Aorta (tissue), 5 donors: ENCODE measurements at places on chromosomes 1 and 21. TPM values are rescaled to one million over a fixed set of nuclear protein-coding genes. Genes with fewer than 3 reads are reported as not detected.

GRCh38 chr1:177287270-177287669 is 116.5 kb downstream of the BRINP2 start:
- no peaks in the 10 kb centered on the region for H3K36me3 ChIP-seq
- DNase-seq, result no peak
- no peaks in the 10 kb centered on the region for H3K4me1 ChIP-seq
- H3K4me3 ChIP-seq, result no peak overlapping the region
- no peak overlapping the region for H3K27ac ChIP-seq

- H3K4me3 ChIP-seq, result no peak overlapping the region
- no peaks in the 10 kb centered on the region for H3K36me3 ChIP-seq
- H3K27me3 ChIP-seq, result no peaks in the 10 kb centered on the region
- H3K4me1 ChIP-seq, result no peaks in the 10 kb centered on the region
- DNase-seq, result no peak
- H3K27ac ChIP-seq, result no peak overlapping the region
Measured at GRCh38 chr1:52111492-52111891, 30.4 kb upstream of the ZFYVE9 start.

DNA sequence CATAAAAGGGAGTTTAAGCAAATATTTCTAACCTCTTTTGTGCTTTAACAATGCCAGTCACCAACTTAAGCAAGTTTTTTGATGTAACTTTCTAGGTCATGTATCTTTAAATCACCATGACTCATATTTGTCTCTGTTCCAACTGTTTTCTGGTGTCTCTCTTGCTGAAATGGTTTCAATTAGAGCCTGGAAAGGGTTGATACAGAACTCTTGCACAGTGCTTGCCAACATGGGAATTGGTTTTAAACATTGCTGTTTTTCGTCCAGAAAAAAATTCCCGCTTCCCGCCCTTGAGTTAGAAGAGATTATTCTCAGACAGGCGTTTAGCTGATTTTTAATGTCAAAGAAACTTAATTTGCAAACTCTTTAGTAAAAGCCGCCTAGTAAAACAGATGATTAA is 46.4 kb upstream of the SLC22A15 start:
- H3K4me3 ChIP-seq, result no peak overlapping the region
- no peaks in the 10 kb centered on the region for H3K27me3 ChIP-seq
- H3K4me1 ChIP-seq, result no peaks in the 10 kb centered on the region
- no peak overlapping the region for H3K27ac ChIP-seq
- no peak for DNase-seq

GRCh38 chr1:28194326-28195035 is 18.0 kb upstream of the PTAFR start:
- no peak overlapping the region for H3K27ac ChIP-seq
- no peaks in the 10 kb centered on the region for H3K36me3 ChIP-seq
- no peak for DNase-seq
- no peaks in the 10 kb centered on the region for H3K27me3 ChIP-seq
- no peaks in the 10 kb centered on the region for H3K4me1 ChIP-seq

DNA sequence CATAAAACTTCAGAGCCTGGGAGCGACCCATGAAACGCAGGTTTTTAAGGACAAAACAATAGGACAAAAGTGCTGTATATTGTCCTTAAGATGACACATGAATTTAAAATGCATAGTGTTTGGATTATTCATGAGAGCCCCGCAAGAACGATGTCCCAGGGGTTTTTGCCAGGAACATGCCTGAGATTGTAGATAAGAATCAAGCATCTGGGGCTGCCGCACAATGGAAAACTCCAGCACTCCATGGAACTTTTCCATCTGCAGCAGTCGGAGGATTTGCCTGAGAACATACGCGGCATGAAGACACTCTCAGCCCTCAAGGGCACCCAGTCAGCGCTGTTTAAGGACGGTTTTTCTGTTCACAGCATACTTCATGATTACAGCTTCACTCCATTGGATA is 5.3 kb upstream of the ERG start:
- H3K36me3 ChIP-seq, result no peaks in the 10 kb centered on the region
- peak overlapping the region; percentile 54 for H3K4me3 ChIP-seq
- DNase-seq, result peak; percentile 71
- H3K27me3 ChIP-seq, result no peaks in the 10 kb centered on the region
- peak overlapping the region; percentile 44 for H3K27ac ChIP-seq

DNA sequence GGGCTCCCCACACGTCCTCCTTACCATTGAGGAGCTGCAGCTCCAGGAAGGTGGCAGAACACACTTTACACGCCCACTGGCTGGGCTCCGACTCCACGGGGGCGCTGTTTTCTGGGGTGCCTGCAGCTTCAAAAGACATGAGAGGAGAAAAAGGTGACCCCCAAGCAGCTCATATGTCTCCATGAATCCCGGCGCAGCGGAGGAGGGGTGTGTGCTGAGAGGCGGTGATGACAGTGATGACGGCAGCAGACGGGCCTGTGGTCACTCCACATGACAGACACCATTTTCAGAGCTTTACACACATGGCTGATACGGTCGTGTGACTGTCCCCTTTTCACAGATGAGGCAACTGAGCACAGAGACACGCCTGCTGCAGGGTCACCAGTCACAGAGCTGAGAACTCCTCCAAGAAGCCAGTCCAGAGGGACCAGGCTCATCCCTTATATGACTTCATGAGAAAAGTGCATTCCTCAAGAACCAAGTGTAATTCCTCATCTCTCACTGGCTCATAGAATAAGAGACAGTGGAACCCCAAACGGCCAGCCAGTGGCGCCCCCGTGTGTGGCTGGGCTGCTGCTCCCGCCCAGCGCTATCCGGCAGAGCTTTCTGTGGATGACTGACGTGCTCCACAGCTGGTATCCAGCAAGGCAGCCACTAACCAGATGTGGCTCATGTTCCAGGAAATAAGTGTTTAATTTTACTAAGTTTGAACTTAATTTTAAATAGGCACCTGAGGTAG is 31.9 kb downstream of the PRDM15 start:
- H3K27ac ChIP-seq, result no peak overlapping the region
- no peak for DNase-seq
- H3K4me1 ChIP-seq, result no peaks in the 10 kb centered on the region
- no peak overlapping the region for H3K4me3 ChIP-seq

DNA sequence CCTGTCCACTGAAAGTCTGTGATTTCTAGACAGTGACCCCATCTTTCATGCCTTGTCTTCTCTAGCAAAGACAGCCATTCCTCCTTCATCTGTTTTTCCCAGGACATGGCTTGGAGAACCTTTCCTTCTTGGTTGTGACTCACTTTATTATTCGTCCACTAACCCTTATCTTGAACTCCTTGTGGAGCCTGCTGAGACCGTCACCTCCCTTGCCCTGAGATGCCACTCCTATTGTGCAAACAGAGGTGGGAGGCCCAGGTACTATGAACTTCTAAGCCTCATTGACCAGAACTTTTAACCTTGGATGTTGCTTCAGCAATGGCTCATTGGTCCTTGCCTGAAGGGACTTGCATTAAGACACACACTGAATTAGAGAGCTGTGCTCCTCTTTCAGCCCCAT is 117.5 kb downstream of the FOXD2 start:
- H3K27ac ChIP-seq, result no peak overlapping the region
- no peak overlapping the region for H3K4me3 ChIP-seq
- no peaks in the 10 kb centered on the region for H3K27me3 ChIP-seq
- H3K36me3 ChIP-seq, result no peaks in the 10 kb centered on the region

The TMEM269 gene
- not detected for total RNA-seq
